ENCODE measurements at places on chromosomes 5 and 9.

GRCh38 chr9:101274971-101275768, 109.6 kb downstream of the BAAT start:
- no peak for DNase-seq

DNA sequence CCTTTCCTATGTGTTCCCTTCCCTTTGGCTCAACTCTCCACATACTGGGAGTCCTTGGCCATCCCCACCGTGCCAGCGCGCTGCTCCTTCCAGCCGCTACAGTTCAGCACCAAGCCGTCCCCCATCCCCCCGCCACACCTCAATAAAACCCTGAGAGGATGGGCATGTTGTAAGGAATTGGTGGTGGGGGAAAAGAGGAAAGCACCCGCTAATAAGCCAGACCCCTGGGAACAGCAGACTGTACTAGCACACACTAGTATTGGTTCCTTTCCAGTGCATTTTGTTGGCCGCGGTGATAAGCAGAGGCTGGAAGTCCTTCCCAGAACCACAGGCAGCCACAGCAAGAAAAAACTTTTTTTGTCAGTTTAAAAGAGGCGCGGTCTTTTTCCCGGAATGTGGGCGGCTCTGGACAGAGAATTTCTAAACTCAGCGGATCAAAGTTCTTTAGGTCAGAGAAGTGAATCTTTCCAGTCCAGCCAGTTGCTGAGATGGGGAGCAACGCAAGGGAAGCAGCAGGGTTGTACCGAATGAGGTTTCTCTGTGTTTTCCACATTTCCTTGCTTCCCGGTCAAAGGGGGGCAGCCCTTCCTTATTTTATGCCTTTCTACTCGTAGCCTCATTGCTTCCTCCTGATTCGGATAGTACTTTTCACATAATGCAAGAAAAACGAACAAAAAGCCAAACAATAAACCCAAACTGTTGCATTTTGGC, 2.1 kb downstream of the CHSY3 start:
- DNase-seq: peak; percentile 49

- DNase-seq: no peak
Observed at GRCh38 chr9:93092251-93092991, 3.6 kb upstream of the CARD19 start.

DNA sequence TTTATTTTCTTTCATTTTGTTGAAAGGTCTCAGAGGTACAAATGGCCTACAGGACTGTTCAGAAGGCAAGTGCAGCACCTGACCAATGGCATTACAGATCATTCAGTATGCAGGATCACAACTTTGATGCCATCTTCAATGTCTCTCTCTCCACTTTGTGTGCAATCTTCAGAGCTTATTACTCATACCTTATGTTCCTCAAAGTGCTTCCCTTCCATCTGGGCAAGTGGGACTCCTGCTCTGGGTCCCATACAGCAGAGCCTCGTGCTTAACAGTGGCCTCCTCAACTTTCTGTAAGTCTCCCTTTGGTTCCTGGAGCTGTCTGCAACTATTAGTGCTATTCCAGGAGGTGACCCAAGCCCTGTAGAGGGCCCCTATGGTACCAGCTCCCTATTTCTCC, 358.4 kb upstream of the RPS23 start:
- DNase-seq: no peak

- no peak for DNase-seq
Observed at GRCh38 chr9:32403567-32404260, 19.3 kb downstream of the ACO1 start.
